ENCODE measurements at places on chromosomes 7 and 10. TPM values are rescaled to one million over a fixed set of nuclear protein-coding genes. Genes with fewer than 3 reads are reported as not detected.
A peak's percentile ranks its signal among the peaks of the same experiment; 100 is the strongest.

- DNase-seq, result no peak
These were observed 153.4 kb downstream of the ATE1 start for GRCh38 chr10:121774404-121774803.

- no peak for DNase-seq
These were observed 797.9 kb downstream of the LRMDA start for GRCh38 chr10:76229341-76229740.

Gene WAC
- 102 TPM for total RNA-seq

GRCh38 chr7:131722371-131722770, 165.9 kb upstream of the PODXL start:
- DNase-seq, result no peak

GRCh38 chr10:5070648-5071410, 23.4 kb upstream of the AKR1C3 start:
- DNase-seq, result no peak

GRCh38 chr7:104548861-104549260, 220.5 kb downstream of the LHFPL3 start:
- peak; percentile 54 for DNase-seq

DNA sequence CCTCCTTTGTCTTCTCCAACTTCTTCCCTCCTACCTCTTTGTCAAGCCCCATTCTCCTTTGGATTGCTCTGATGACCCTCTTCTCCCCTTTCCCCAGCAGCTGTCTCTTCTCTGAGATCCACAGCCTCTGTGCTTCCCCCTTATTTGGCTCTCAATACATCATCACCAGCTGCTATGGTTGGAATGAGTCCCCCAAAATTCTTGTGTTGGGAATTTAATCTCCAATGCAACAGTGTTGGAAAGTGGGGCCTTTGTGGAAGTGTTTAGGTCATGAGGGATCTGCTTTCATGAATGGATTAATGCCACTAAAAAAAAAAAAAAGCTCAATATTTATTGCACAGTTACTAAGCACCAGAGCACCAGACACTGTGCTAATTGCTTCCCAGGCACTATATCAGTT, 39.2 kb upstream of the FRMD4A start:
- no peak for DNase-seq

DNA sequence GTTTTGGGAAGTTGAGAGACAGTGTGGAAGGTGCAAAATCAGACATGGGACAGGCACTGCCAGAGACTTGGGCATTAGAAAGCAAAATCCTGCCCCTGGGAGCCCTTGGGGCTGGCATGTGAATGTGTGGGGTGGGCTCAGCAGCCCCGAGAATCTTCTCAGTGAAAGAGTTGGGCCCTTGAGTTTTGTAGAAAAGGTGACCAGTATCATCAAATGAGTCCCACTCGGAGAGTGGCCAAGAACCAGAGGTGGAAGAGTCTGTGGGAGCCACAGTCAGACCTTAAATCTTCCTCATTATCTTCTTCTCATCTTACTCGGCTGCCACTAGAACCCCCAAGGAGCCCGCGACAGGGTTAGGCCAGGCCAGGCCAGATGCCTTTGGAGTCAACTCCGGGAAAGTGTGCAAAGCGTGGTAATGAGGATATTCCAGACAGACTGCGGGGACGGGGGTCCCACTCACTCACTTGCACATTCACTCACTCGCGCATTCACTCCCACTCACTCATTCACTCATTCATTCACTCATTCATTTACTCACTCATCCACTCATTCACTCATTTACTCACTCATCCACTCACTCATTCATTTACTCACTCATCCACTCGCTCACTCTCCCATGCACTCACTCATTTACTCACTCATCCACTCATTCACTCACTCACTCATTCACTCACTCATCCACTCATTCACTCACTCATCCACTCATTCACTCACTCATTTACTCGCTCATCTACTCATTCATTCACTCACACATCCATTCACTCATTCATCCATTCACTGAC, 74.9 kb downstream of the CARD11 start:
- DNase-seq, result no peak

All from Karpas-422 (cell line).